ENCODE measurements at places on chromosomes 11 and 22. TPM values are rescaled to one million over a fixed set of nuclear protein-coding genes. Genes with fewer than 3 reads are reported as not detected.

RDX gene
- 54.4 TPM for total RNA-seq

- H3K4me3 ChIP-seq, result no peak overlapping the region
- no peaks in the 10 kb centered on the region for H3K4me1 ChIP-seq
- no peaks in the 10 kb centered on the region for H3K36me3 ChIP-seq
- no peaks in the 10 kb centered on the region for H3K27me3 ChIP-seq
Observed at GRCh38 chr11:101987370-101987769, 59.9 kb upstream of the CFAP300 start.

DNA sequence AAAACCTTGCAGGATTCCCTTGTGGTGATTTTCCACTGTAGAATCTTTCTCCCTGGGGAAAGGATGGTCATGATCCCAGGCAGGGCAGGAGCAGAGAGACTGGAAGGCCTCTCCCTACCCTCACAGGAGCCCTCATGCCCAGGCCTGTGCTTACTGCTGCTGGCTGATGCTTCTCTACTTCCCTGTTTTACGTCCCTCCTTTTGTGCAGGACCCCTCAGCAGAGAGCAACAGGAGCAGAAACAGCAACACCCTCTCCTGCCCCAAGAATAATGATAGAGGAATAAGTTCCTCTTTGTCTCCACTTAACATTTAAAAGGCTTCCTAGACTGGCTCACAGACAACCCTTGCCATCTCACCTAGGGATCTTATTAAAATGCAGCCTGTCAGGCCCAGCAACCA, 3.6 kb downstream of the ISX start:
- H3K4me1 ChIP-seq, result peaks cover 3% of the 10 kb centered on the region
- DNase-seq, result no peak

DNA sequence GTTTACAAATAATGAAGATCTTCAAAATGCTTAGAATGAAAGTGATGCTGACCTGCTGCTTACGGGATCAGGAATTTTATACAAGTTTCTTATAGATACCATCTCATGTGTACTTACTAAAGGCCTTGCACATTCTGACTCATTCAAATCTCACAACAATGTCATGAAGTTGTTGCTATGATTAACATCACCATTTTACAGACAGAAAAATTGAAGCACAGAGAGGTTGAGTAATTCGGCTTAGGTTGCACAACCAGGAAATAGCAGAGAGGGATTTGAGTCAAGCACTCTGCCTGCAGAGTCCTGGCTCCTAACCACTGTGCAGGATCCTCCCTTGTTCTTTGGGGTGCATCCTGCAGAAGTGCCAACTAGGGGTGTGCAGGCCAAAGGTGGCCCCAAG, 471.9 kb downstream of the MIAT start:
- no peak for DNase-seq
- H3K4me1 ChIP-seq, result peaks cover 9% of the 10 kb centered on the region
- no peaks in the 10 kb centered on the region for H3K36me3 ChIP-seq
- H3K4me3 ChIP-seq, result no peak overlapping the region
- H3K27me3 ChIP-seq, result peaks cover 8% of the 10 kb centered on the region

PDGFB gene
- total RNA-seq, result 6.5 TPM
